Transverse colon (tissue), 4 donors: ENCODE measurements at places on chromosomes 12 and 14. TPM values are rescaled to one million over a fixed set of nuclear protein-coding genes. Genes with fewer than 3 reads are reported as not detected.

FITM1 gene
- not detected for total RNA-seq

CLEC1A gene
- total RNA-seq: 0.55 TPM

DNA sequence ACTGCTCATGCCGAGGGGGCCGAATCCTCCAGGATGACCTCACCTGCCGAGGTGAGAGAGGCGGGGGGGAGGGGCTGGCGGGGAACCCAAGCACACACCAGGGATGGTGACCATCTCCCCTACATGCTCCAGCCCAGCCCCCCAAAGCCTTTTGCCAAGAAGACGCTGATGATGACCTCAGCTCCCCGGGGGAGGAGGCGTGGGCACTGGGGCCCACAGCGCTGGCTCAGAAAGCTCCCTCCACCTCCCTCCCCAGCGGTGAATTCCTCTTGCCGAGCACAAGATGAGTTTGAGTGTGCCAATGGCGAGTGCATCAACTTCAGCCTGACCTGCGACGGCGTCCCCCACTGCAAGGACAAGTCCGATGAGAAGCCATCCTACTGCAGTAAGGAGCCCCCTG, 23.7 kb upstream of the NXPH4 start:
- DNase-seq: no peak

- no peak for DNase-seq
Measured at GRCh38 chr12:262817-263216, at the start of gene SLC6A13. Gene SLC6A13, minus strand, starts transcription at chr12:262836. Its CDS starts 2,784 bp downstream, at chr12:260052.

DNA sequence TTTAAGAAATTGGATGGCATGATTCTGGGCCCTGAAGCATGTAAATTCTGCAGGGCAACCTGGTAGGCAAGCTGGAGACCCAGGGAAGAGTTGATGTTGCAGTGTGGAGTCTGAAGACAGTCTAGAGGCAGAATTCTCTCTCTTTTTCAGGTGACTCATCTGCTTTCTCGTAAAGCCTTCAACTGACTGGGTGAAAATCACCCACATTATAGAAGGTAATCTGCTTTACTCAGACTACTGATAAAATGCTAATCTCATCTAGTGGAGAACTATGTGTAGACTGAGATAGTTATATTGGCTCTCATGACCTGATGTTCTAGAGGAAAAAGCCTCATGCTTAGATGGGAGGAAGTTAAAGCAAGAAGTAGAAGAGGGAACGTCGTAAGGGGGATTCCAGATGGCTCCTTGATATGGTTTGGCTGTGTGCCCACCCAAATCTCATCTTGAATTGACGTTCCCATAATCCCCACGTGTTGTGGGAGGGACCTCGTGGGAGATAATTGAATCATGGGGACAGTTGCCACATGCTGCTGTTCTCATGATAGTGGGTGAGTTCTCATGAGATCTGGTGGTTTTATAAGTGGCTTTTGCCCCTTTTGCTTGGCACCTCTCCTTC, 723.8 kb downstream of the BCL11B start:
- no peak for DNase-seq

DNA sequence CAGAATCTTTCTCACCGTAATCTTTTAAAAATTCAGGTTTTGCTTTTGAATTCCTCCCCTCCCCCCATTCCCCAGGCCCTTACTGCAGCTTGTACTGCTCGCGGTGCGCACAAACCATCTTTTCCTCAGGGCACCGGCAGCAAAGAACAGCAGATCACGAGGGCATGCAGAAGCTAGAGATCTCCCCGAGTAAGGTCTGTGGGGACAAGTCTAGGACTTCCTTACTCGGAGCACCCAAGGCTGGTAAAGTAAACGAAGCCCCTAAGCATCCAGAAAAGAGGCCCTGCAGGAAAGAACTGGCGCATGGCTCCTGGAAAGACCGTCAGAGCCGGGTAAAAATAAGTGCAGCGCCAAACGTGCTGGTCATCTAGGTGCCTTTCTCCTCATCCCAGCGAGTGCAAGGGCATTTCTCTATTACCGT, 727 bp downstream of the LDHB start:
- DNase-seq: peak; percentile 42

DNA sequence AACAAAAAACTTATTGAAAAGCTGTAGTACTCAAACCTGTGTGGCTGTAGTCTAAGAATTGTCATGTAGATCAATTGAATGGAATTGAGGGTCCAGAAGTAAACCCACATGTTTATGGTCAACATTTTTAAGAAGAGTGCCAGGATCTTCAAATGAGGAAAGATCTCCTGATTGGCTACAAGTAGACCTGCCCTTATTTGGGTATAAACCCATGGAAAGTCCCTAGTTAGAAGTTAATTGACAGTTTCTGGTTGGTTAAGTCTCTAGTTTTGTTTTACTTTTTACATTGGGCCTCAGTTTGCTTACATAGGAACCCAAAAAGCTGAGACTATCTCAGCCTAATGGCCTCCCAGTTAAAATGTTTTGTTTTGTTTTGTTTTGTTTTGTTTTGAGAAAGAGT, 91.9 kb upstream of the RESF1 start:
- DNase-seq: no peak
